T-helper 1 cell (primary cell): ENCODE measurements at places on chromosomes 3 and 15.

GRCh38 chr3:14511623-14512280, 28.4 kb downstream of the GRIP2 start:
- DNase-seq: no peak

DNA sequence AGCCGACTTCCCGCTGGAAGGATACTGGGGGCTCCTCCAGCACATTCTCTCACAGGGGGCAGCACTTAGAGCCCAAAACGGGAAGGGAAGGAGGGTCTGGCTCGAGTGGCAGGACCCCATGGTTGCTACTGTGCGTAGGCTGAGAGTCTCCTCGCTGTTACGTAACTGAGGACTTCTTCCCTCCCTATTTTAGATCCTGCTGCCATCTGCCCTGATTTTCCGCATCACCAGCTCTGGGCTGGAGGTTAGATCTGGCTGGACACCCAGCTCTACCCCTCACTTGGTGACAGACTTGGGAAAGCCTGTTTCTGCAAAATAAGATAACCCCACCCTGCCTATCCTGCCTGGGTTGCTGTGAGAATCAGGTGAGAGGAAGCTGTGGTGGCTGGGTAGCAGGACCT, 47.7 kb downstream of the BDH1 start:
- DNase-seq: no peak

- no peak for DNase-seq
Measured at GRCh38 chr15:36301947-36302346, 277.5 kb upstream of the CDIN1 start.

- no peak for DNase-seq
Measured at GRCh38 chr3:190070622-190071347, 49.9 kb downstream of the P3H2 start.

DNA sequence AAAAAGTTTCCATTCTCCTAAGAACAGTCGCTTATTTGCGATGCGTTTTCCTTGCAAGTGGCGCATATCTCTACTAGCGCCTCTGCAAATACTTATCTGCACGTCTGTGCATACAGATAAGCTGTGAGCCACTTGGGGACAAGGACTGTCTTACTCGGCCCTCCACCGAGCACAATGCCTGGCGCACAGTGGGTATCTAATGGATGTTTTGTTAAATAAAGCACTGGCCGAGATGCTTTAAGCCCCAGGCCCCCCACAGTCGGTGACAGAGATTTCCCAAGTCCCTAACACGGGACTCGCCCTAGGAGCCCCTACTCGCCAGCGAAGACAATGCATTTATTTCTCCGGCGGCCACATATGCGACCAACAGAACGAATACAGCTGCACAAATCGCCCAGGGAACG, 503 bp downstream of the HLTF start:
- DNase-seq: no peak

- no peak for DNase-seq
Measured at GRCh38 chr15:49906966-49907365, 212.1 kb downstream of the ATP8B4 start.

- DNase-seq: no peak
Measured at GRCh38 chr15:97425596-97425995, 534.9 kb upstream of the ARRDC4 start.

DNA sequence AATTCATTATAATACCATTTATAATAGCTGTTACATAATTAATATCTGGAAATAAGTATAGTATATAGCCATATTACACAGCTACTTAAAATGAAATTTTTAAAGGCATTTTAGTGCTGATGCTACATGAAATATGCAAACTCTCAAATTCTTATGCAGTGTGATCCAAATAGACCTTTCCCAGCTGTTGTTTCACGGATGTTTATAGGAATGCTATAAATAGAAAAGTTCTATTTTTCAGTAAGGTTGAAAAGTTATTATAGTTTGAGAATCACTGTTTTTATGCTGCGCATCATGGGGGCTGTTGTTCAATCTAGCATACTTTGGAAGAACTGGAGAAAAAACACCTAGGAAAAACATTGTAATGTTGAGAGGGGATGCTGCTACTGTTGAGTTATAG, 147.7 kb upstream of the TRIM42 start:
- DNase-seq: no peak

DNA sequence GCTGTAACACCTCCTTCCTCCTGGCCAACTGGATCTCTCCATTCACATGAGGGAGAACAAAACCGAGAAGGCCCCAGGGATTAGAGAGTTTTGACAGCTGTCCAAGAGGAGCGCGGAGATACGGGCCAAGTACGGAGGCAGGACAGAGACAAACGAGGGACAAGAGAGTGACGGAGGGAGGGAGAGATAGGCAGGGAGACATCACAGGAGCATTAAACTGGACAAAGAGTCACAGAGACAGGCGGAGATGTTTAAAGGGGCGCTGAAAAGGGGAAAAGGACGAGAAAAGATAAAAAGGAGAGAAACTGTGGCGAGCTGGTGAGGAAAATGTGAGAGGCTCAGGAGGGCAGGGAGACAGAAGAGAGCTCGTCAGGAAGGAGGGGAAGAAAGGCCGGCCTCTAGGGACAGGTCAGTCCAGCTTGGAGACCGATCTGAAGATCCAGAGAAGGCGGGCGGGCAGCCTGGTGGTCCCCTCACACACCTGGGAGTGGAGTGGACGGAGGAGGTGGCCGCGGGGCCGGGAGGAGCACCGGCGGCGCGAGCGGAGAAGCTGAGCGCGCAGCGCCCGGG, 40.5 kb upstream of the ROPN1 start:
- DNase-seq: no peak
